ENCODE measurements at places on chromosomes 12 and 14. TPM values are rescaled to one million over a fixed set of nuclear protein-coding genes. Genes with fewer than 3 reads are reported as not detected.
A peak's percentile ranks its signal among the peaks of the same experiment; 100 is the strongest.

DNA sequence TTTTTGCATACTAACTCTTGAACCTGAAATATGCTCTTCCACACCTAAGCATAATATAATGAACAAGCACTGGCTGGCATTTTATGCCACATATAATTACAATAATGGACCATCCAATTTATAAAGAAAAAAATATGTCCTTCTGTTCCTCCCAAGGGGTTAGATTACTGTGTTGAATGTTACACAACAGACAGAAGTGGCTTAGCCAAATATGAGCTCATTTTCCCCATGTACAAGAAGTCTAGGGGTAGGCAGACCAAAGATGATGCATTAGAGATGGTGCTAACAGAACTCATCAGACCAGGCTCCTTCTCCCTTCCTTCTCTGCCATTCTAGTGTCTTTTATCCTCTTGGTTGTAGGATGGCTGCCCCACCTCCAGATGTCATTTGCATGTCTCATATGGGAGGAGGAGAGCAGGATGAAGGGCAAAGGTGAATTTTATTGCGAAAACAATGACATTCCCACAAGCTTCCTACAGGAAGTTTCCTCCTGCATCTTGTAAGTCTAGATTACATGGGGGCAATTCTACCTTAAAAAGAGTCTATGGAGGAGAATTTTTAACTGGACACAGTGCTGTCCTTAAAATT lies 43.9 kb upstream of the SLC2A13 start:
- H3K4me3 ChIP-seq, result no peak overlapping the region
- H3K4me1 ChIP-seq, result no peaks in the 10 kb centered on the region
- H3K27ac ChIP-seq, result no peak overlapping the region
- DNase-seq, result no peak
- no peaks in the 10 kb centered on the region for H3K27me3 ChIP-seq
- no peaks in the 10 kb centered on the region for H3K36me3 ChIP-seq

DNA sequence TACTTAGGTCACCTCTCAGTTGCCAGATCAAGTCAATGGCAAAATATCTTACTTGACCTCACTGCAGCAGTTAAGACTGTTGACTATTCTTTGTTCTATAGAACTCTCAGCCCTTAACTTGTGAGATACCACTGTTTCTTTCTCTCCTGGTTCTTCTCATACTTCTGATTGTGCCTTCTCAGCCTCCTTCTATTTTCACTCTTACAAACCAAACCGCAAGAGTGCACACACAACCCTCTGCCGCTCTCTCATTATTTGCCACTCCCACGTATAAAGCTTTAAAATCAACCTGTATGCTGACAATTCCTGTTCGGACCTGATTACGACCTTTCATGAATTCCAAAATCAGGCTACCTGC lies 4.5 kb downstream of the E2F7 start:
- peaks cover 17% of the 10 kb centered on the region for H3K36me3 ChIP-seq
- DNase-seq, result peak; percentile 53
- no peaks in the 10 kb centered on the region for H3K27me3 ChIP-seq
- H3K27ac ChIP-seq, result peak overlapping the region; percentile 89
- peaks cover 29% of the 10 kb centered on the region for H3K4me1 ChIP-seq

- peaks cover 5% of the 10 kb centered on the region for H3K4me1 ChIP-seq
- H3K4me3 ChIP-seq, result no peak overlapping the region
- DNase-seq, result no peak
- no peak overlapping the region for H3K27ac ChIP-seq
- H3K27me3 ChIP-seq, result no peaks in the 10 kb centered on the region
Observed at GRCh38 chr12:12877781-12878455, 13.4 kb upstream of the GPRC5A start.

DNA sequence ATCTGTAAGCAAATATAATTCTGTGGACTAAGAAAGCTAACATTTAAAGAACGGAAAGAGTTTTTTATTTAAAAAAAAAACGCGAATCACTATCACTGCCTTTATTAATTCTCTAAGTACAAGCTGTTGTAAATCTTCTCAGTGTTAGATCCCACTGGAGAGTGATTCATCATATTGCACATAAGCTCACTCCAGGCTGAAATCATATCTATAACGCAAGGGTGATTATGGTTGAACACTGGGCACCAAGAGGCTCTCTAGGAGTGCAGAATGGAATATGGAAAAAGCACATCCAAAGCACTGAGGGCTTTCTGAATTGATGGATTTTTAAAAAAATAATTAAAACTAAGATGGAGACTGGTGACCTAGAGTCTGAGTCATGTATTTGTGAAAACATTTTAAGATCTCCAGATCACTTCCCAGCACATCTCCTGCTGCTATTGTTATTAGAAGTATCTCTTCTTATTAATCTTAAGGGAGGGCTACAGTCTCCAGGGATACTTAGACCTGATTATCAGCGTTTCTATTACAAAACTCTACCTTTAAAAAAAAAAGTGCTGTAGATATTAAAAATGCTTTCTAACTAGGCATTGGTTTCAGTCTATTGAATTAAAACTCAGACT lies 1106.8 kb downstream of the AACS start:
- no peaks in the 10 kb centered on the region for H3K4me1 ChIP-seq
- H3K27me3 ChIP-seq, result no peaks in the 10 kb centered on the region
- no peak for DNase-seq
- H3K36me3 ChIP-seq, result no peaks in the 10 kb centered on the region
- no peak overlapping the region for H3K27ac ChIP-seq

GRCh38 chr12:78703820-78704525 lies 160.6 kb upstream of the SYT1 start:
- no peak overlapping the region for H3K27ac ChIP-seq
- H3K36me3 ChIP-seq, result no peaks in the 10 kb centered on the region
- DNase-seq, result no peak
- no peaks in the 10 kb centered on the region for H3K4me1 ChIP-seq

- no peaks in the 10 kb centered on the region for H3K4me1 ChIP-seq
- no peak overlapping the region for H3K4me3 ChIP-seq
- no peak for DNase-seq
- H3K36me3 ChIP-seq, result no peaks in the 10 kb centered on the region
- H3K27ac ChIP-seq, result no peak overlapping the region
- H3K27me3 ChIP-seq, result no peaks in the 10 kb centered on the region
Observed at GRCh38 chr12:117300174-117300573, 61.3 kb downstream of the NOS1 start.

DNA sequence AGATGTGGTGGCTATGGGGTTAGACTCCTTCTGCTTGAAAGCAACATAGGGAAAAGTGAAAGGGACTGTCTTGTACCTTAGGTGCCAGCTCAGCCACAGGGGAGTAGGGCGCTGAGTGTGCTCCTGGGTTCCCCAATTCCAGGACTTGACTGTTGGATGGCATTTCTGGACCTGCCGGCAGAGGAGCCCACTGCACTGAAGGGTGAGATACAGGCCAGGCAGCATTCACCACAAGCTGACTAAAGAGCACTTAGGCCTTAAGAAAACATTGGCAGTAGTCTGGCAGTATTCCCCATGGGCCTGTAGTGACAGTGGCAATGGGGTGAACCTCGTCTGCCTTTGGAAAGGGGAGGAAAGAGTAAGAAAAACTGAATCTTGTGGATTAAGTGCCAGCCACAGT lies 67.1 kb upstream of the TMTC2 start:
- H3K27ac ChIP-seq, result no peak overlapping the region
- H3K27me3 ChIP-seq, result no peaks in the 10 kb centered on the region
- H3K36me3 ChIP-seq, result no peaks in the 10 kb centered on the region
- H3K4me1 ChIP-seq, result no peaks in the 10 kb centered on the region
- H3K4me3 ChIP-seq, result no peak overlapping the region

DNA sequence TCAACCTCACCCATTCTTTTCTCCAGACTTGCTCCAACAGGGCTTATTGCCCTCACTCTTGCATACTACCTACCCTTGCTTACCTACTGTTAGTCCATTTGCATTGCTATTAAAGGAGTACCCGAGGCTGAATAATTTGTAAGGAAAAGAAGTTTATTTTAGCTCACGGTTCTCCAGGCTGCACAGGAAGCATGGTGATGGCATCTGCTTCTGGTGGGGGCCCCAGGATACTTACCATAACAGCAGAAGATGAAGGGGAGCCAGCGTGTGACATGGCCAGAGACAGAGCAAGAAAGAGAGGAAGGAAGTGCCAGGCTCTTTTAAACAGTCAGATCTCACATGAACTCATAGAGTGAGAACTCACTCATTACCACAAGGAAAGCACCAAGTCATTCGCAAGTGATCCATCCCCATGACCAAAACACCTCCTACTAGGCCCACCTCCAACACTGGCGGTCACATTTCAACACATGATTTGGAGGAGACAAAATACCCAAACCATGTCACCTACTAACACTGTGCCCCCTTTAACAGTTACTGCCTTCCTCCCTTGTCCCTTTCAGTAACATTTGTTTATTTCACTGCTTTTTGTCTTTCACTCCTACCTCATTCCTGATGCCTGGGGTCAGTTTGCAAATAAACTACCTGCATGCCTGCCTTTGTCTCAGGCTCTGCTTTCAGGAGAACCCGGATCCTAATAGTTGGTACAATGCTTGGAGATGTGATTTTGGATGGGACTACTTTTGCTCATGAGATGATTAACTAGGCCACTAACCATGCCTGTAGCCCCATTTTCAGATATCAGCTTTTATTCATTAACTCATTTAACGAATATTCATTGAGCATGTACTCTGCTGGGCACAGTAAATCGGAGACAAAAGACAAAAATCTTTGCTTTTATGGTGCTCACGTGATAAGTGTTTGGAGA lies 41.6 kb upstream of the CSRP2 start:
- H3K4me1 ChIP-seq, result no peaks in the 10 kb centered on the region
- no peak overlapping the region for H3K4me3 ChIP-seq
- DNase-seq, result no peak
- H3K27ac ChIP-seq, result no peak overlapping the region

GRCh38 chr12:67338426-67338825 lies 69.3 kb downstream of the CAND1 start:
- no peaks in the 10 kb centered on the region for H3K4me1 ChIP-seq
- H3K4me3 ChIP-seq, result no peak overlapping the region
- H3K36me3 ChIP-seq, result no peaks in the 10 kb centered on the region
- no peak for DNase-seq

DNA sequence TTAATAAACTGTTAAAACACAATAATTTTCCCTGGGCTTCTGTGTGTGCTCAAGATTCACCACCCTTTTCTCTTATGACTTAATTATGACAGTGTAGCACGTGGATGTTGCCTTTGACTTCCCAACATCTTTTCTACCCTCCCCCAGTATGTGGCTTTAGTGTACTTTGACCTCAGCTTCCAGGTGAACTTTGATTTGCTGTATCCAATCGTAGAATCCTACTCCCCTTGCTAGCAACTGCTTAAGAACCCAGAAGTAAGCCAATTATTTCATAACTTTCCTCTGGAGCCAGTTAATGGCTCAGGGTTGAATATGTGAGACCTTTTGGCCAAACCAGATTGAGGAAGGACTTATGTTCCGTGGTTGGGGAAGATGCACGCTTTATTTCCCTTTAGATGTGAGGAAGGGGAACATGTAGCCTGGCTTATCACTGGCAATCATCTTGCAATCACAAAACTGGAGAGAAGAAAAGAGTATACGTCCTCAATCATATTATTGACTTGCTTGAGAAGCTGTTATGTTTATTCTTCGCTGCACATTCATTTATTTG lies 259.6 kb upstream of the ATP2B1 start:
- no peaks in the 10 kb centered on the region for H3K27me3 ChIP-seq
- H3K4me3 ChIP-seq, result no peak overlapping the region
- H3K27ac ChIP-seq, result no peak overlapping the region
- DNase-seq, result no peak

DNA sequence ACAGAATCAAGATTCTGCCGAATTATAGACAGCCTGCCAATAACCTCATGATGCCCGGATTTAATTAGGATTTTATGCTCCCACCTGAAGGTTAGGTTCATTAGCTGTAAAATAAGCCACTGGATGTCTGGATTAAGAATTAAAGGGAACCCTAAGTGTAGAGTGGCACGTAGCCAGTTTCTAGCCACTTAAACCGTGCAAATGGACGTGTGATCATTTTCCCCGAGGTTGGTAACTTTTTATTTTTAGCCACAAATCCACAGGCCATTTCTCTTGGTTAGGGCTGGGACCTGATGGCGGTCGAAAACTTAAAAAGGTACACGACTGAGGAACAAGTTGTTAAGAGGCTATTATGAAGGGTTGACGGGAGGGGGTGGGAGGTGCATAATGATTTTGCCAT lies 127.3 kb upstream of the TMPO start:
- no peak overlapping the region for H3K27ac ChIP-seq
- no peak for DNase-seq
- no peaks in the 10 kb centered on the region for H3K4me1 ChIP-seq

GRCh38 chr12:67621926-67622325 lies 26.6 kb upstream of the DYRK2 start:
- H3K4me3 ChIP-seq, result no peak overlapping the region
- no peaks in the 10 kb centered on the region for H3K27me3 ChIP-seq
- H3K36me3 ChIP-seq, result no peaks in the 10 kb centered on the region
- no peak overlapping the region for H3K27ac ChIP-seq
- DNase-seq, result no peak

DNA sequence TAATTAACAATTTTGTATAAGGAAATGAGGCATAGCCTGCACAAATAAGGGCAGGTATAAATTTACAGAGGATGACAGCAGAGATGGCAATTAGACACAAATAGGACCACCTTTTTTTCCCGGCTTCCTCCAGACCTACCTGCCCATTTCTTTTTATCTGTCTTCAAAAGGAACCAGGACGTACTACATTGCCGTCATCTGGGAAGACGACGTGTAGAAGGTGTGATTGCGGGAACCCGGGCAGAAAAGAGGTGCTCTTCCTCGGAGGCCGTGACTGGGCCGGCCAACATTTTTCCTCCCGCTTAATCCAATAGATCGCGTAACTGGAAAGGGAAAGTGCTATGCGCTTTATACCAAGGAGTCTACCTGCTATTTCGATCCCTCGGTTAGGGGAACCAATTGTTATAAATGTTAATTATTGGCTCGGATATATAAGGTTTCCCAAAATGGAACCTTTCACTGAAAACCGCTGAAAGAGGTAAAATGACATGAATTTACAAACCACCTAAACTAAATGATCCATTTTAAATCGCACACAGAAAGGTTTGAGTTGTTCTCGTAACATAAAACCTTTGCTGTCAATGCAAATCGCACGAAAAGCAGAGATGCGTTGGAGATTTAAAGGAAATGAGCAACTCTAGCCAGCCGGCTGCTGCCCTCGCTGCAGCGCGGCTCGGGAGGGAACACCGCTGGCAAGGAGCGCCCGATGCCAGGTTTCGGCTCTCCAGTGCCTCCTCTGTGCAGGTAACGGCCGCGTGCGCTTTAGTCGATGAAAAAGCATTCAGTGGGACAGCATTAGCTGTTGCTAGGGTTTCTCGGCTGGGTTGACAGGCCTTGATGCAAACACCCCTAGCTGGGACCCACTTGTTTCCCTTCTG lies 2.8 kb upstream of the SIX1 start:
- H3K27ac ChIP-seq, result no peak overlapping the region
- no peak overlapping the region for H3K4me3 ChIP-seq
- DNase-seq, result no peak
- H3K27me3 ChIP-seq, result peaks cover 62% of the 10 kb centered on the region

- H3K27ac ChIP-seq, result no peak overlapping the region
- H3K36me3 ChIP-seq, result no peaks in the 10 kb centered on the region
- no peaks in the 10 kb centered on the region for H3K4me1 ChIP-seq
- H3K4me3 ChIP-seq, result no peak overlapping the region
- H3K27me3 ChIP-seq, result no peaks in the 10 kb centered on the region
Observed at GRCh38 chr12:102596031-102596430, 115.7 kb upstream of the IGF1 start.

HCAR3 gene
- 1.9 TPM for total RNA-seq

ANO2 gene
- not detected for total RNA-seq

PZP gene
- not detected for total RNA-seq

SLC17A8 gene
- total RNA-seq, result not detected

TEX22 gene
- 2.7 TPM for total RNA-seq

SYNDIG1L gene
- total RNA-seq, result not detected

Measured in GM12878 (cell line).